Stimulated activated CD8-positive, alpha-beta memory T cell treated with anti-CD3 and anti-CD28 coated beads, Interleukin-7, amount 100 ng/mL, for 48 hours (primary cell): ENCODE measurements at places on chromosomes 13 and 19.

- DNase-seq: no peak
Observed at GRCh38 chr13:104327211-104327610, 1261.0 kb upstream of the SLC10A2 start.

DNA sequence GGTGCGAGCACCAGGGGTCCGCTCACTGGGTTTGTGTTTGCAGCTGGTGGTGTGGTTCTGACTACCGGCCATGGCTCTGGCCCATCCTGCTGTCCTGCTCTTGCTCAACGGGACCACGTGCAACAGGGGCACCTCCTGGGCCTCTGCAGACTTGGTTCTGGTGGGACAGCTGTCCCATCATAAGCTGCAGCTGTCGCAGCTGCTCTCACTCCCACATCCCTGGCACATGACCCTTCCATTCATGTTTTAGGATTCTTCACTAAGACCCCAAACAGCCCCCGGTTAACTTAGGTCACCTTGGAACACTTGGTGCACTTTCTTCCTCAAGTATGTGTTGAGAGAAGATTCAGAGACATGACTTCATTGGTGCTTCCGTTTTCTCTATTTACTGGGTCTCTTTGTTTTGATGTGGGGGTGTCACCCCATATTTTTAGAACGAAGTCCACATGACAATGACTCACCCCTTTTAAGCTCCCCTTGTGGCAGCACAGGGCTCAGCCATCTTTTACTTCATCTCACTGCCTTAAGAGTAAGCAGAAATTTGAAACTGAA, 68.4 kb upstream of the ARHGEF7 start:
- DNase-seq: no peak

GRCh38 chr19:18477042-18477779, 39.3 kb upstream of the ISYNA1 start:
- DNase-seq: no peak

DNA sequence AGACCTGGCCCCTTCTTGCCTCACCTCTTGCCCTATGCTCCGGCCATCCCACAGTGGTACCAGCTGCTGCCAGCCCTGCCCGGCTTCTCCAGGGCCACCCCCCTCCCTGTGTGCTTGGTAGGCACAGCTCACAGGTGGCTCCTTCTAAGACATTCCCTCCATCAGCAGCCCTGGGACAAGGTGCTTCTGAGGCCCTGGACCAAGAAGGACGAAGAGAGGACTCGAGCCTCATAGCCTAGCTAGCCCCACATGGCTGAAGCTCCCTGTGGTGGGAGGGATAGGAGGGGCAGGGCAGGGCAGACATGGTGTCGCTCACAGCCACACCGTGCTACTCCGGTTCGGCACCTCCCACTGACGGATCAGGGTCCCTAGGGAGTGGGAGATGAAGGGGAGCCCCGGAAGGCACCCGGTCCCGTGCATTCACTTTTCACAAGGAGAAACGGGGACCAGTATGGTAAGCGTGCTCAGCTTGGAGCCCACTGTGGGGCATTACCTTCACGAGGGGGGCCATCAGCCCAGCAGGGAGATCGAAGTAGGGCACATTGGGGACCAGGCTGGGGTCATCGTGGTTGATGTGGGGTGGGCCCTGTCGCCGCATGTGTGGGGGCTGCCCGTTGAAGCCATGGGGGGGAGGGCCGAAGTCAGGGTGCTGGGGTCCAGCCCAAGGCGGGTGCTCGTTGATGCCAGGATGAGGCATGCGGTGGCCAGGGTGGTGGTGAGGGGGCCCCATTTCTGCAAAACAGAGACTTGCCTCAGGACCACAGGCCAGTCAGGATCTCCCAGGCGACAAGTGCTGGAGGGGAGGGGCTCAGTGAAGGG, 19.5 kb downstream of the CHERP start:
- DNase-seq: no peak

GRCh38 chr19:38617764-38618589, at the start of gene MAP4K1:
Gene MAP4K1 (minus strand): TSS chr19:38617953. CDS start chr19:38617895, 58 bp downstream.
- peak; percentile 57 for DNase-seq

GRCh38 chr13:112880976-112881540, 88.0 kb upstream of the MCF2L start:
- no peak for DNase-seq

DNA sequence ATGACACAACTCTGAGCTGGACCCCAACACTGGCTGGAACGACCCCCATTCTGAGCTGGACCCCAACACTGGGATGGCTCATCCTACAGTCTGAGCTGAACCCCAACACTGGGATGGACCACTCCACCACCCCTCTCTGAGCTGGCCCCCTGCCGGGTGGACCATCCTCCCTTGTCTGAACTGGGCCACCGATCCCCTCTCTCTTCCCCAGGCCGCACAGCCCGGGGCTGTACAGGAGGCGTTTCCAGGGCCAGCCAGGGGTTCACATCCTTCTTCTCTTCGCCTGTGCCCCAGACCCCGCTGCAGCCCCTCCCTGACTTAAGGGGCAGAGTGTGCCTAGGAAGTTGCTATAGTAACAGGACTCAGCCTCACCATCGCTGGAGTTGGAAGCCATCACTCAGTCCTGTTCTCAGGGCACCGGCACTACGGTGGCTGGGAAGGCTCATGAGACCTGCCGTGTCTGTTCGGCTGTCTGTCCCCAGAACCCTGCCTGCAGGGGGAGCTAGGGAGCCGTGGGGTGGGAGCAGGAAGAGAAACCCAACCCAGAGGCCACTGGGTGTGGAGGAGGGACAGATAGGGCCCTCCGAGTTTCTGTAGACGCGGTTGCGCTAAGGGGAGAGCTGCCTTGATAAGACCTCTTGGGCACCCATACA, 3.7 kb downstream of the PRKACA start:
- no peak for DNase-seq

GRCh38 chr19:35755131-35755549, 1.7 kb downstream of the HSPB6 start:
- no peak for DNase-seq

GRCh38 chr19:13060233-13060963, 42.3 kb downstream of the LYL1 start:
- DNase-seq: no peak

- no peak for DNase-seq
Observed at GRCh38 chr13:76733671-76734070, 152.5 kb downstream of the KCTD12 start.

GRCh38 chr13:37369616-37370015, 229.0 kb downstream of the POSTN start:
- DNase-seq: no peak

DNA sequence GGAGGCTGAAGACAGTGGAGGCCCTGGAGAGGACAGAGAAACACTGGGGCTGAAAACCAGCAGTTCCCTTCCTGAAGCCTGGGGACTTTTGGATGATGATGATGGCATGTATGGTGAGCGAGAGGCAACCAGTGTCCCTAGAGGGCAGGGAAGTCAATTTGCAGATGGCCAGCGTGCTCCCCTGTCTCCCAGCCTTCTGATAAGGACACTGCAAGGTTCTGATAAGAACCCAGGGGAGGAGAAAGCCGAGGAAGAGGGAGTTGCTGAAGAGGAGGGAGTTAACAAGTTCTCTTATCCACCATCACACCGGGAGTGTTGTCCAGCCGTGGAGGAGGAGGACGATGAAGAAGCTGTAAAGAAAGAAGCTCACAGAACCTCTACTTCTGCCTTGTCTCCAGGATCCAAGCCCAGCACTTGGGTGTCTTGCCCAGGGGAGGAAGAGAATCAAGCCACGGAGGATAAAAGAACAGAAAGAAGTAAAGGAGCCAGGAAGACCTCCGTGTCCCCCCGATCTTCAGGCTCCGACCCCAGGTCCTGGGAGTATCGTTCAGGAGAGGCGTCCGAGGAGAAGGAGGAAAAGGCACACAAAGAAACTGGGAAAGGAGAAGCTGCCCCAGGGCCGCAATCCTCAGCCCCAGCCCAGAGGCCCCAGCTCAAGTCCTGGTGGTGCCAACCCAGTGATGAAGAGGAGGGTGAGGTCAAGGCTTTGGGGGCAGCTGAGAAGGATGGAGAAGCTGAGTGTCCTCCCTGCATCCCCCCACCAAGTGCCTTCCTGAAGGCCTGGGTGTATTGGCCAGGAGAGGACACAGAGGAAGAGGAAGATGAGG, 1.5 kb downstream of the PPP1R15A start:
- no peak for DNase-seq

- no peak for DNase-seq
Observed at GRCh38 chr13:53379485-53379884, 350.9 kb downstream of the OLFM4 start.

DNA sequence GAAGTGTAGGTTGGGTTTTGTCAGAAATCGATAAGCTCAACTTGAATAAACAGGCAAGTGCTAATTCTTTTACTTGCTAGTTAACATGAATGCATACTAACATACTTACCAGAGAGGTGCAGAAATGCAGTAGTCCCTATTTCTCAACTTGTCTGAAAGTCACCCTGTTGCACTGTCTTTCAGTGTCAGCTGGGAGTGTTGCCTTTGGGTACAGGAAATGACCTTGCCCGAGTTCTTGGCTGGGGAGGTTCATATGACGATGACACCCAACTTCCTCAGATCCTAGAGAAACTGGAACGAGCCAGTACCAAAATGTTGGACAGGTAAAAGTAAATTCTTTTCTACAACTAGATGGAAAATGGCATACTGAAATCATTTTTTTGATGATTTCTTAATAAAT, 103.5 kb upstream of the AKAP11 start:
- no peak for DNase-seq

DNA sequence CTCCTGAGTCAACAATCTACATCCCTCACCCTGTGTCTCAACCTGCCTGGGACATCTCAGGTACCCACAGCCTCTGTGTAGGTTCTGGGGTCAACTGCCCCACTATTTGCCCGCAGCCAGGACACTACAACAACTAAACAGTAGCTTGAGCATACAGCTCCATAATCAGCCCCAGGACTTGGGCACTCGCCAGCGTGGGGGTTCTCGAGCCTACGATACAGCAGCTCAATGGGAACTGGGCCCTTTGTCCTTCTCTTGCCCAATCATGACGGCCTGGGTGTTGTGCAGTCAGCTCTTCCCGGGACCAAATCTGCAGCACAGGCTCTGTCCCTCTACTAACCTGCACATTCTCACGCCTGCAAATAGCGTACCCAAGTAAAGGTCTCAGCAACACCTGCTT, 1.3 kb downstream of the ZNF180 start:
- no peak for DNase-seq

- DNase-seq: no peak
Observed at GRCh38 chr13:89150362-89150761, 1479.2 kb downstream of the SLITRK5 start.

GRCh38 chr19:53849237-53849676, 18.4 kb upstream of the MYADM start:
- no peak for DNase-seq

DNA sequence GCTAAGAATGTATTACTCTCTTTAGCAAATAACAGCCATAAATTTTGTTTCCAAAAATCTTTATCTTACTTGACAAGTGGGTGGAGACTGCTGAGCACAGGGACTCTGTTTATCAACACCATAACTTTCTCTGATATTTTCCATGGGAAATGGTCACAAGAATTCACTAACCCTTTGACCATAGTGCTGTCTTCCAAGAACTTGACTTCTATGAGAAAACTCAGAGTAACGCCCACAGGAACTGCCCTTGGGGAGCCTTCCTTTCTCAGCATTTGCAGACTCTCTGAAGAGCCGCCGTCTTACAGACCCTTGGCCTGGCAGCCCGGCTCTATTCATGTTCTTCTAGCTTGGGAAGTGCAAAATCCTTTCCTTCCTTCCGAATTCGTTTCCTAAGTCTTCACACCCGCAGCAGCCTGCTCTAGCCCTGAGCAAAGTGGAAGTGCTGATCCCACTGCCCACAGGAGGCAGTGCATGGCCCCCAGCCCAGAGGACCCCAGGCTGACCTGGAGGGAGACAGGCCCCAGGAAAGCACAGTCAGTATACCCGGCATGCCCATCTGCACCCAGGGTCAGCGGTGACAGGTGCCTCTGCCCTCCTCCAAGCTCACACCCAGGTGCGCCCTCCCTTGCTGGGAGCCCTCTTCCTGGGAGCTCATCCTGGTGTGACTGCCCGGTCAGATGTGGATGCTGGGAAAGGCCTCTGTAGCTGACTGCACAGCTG, 10.2 kb downstream of the GAS6 start:
- no peak for DNase-seq

DNA sequence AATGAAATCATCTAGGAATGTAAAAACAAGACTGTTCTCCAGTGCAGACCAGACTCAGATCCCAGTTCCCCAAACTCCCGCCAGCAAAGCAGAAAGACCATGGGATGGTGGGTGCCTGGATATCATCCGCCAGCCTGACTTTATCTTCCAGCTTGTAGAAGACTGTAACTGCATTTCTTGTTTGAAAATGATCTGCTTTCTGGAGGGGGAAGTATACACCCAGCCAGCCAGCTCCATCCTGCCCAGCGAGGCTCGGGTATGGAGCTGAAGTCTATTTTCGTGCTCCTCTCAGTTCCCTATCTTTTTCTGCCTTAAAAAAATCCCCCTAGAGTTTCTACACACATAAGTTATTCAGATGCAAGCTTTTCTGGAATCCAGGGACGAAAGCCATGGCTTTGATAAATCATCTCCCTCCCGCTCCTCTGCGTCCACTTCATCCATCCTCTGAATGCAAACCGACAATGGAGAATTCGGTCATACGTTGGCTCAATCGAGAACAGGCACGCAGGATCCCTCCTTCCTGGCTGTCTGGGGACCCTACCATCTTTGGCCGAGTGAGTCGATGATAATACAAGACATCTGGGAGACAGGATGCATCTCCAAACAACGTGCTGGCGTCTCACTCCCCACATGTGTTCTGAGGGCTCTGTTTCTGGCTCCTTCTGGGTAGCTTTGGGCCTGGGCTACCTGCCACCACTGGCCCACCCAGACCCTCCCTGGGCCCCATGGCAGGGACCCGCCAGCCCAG, 31.2 kb downstream of the CEBPG start:
- DNase-seq: no peak

DNA sequence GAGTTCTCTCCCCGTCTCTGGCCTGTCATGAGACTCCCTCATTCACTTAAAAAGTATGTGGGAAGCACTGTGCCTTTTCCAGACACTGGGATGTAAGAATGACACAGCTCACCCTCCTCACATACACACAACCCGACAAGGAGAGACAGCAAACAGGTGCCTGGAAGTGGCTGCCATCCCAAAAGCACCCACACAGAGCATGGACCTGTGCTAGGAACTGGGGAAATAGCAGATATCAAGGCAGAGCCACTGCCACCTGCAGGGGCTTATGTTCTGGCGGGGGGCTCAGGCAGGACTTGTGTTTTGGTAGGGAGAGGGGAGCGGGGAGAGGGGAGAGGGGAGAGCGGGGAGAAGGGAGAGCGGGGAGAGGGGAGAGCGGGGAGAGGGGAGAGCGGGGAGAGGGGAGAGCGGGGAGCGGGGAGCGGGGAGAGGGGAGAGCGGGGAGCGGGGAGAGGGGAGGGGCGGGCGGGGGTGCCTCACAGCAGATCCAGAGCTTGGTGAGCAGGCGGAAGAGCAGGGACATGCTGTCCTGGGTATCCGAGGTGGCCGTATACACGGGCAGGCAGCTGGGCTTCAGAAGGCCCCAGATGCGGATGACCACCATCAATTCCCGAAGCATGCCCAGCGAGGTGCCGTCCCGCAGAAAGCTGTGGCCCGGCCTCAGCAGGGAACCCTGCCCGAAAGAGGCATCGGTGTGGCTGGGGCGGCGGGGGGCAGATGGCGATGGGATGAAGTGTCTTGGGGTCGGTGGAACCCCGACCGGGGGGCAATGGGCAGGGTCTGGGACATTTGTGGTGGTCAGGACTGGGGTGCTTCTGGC, 12.2 kb downstream of the CFD start:
- DNase-seq: no peak
